Fibroblast of skin of left biceps (primary cell): ENCODE measurements at places on chromosomes 5 and 9.
A peak's percentile ranks its signal among the peaks of the same experiment; 100 is the strongest.

- DNase-seq, result no peak
Observed at GRCh38 chr5:146877178-146877681, 1.3 kb downstream of the PPP2R2B start.

DNA sequence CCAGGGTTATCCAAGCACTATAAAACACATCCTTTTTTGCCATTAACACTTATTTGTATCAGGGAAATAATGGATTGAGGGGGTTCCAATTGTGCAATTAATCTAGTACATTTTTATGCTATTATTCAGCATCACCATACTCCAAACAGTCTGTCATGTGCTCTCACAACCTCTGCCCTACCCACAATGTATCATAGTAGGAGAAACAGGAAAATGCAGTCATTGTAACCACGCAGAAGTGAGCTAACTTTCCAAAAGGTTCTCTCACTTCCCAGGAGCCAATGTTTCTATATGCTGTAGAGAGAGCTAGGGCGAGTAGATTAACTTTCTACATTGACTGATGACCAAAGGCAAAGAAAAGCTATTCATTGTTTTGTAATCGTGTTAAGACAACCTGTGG lies 29.8 kb downstream of the DAB2 start:
- DNase-seq, result no peak

DNA sequence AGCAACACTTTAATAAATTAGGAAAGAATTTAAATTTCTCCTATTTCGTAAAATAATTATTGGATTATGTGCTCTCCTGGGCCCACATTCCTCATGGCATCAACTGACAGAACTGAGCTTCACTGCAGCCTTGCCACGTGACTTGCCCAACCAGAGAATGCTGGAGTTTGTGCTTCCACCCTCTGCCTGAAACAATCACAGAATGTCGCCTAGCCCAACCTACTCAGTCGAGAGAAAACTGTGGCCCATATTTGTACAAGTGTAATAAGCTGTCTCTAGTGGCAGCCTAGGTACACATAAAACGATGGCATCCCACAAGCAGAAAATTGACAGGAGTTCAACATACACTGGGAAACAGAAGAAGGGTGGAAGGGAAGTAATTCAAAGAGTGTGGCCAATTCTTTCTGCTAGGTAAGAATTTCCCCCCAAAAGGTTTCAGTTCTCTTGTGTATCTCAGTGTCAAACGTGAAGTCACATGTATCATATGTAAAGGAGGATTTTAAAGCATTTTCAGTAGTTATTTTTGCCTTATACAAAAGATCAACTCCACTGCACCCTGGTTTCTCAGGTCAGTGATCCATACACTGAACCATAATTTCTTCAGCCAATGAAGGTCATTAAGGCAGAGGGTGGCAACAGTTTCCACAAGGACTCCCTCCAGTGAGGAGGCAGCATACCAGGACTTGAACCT lies 41.7 kb downstream of the ZNF608 start:
- no peak for DNase-seq

DNA sequence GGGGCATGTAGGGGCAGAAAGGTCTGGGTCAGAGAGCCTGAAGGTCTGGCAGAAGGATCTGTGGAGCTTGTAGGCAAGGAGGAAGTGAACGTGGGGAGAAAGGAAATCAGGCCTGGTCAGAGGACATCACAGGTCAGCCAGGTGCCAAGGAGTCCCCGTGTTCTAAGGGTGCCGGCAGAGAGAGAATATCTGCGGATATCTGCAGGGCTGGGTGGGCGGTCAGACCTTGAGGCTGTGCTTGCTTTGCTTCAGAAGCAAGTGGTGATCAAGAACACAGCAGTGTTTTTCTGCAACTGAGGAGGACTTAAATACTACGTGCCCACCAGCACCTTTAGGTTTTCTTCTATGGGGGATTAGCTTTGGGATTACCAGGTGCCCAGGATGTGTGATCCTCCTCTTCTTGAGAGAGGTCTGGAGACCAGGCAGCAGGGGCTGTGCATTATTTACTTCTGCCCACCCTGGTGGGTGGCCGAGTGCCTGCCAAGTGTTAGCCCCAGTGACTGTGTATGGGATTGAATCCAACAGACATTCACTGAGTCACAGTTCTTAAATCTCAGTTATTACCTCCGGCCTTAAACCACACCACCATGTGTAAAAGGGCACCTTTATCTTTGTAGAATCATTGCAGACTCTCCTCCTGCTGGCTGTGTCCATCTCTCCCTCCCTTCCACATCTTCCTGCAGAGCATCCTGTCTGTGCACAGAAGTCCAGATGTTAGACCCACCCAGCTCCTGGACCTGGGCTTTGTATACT lies 12.5 kb upstream of the SHB start:
- DNase-seq, result no peak

- no peak for DNase-seq
Observed at GRCh38 chr9:131263701-131264100, 12.6 kb downstream of the FAM78A start.

DNA sequence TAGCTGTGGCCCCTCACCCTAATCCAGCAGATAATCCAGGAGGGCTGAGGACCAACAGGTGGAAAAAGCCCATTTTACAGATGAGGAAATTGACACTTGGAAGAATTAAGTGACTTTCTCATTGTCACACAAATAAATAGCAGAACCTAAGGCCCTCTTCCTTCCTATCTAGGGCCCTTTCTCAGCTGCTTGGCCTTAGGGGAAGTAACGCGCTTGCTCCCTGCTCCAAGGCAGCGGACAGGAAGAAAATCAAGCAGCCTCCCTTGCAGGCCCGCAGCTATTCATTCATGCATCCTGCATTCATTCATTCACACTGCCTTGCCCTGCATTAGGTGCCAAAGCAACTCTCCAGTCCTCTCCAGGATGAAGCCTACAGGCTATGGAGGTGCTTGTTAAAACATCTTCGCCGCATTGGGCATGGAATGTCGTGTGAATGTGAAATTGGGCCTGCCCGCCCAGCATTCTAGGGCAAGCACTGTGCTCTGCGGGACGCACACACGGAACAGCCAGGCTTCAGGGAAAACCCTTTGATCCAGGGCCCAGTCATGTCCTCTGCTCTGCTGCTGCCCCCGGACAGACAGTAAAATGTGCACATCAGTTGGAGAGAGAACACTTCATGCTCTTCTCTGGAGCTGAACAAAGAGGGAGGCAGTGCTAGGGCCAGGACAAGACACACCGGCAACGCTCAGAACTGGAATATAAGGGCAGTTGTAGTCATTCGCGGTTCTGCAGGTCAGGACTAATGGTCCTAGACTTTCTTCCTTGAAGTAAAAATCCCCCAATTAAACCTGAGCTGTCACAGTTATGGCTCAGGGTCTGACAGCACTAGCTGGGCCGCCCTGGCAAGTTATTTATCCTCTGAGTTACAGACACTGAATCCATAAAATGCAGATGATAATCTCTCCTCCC lies 166.0 kb downstream of the COL23A1 start:
- no peak for DNase-seq

DNA sequence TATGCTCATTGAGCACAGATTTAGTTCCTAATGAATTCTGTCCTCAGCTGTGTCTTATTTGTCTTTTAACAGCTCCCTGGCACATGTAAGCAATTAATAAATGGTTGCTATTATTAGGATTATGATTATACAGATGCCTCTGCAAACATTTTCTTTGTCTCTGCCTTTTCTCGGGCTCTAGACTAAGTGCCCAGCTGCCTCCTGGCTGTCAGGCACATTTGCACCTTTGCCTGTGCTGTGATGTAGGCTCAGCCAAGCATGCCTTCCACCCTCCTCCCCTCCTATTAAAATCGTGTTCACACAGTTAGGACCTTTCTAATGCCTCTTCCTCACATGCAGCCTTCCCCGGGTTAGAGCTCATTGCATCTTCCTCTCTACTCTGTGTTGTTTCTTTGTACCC lies 25.7 kb downstream of the NPR3 start:
- DNase-seq, result no peak

DNA sequence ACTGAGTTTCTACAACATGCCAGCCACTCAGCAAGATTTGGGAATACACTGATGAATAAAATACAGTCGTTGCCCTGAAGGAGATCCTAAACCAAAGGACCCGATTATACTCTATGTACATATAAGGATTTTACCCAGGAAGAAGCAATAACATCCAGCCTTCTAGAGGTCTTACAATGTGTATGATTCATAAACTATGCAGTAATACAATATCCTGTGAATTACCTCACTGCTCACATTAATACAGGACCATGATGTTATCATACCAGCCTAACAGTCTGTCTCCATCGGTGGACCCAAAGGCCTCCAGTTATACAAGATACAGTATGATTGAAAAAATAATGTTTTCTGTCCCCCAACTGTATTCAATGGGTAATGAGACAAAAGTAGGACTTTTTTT lies 310.5 kb upstream of the TRPM3 start:
- DNase-seq, result no peak

DNA sequence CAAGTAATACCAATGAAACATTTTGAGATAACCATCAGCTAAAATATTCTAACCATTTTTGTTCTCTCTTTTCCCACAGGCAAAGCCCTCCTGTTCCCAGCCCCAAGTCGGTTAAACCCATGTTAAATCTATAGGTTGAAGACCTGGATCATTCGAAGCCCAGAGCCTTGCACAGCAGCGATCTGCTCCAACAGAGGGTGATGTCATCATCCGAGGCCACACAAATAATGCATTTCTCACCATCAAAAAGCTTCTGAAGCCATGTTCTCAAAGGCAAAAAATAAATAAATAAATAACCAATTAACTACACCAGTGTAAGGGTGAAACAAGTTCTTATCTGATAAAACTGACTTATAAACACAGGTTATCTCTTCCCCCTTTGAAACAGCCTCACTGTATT lies 169.2 kb downstream of the ENTREP1 start:
- no peak for DNase-seq

GRCh38 chr5:96741891-96742309 lies 65.8 kb downstream of the ERAP1 start:
- DNase-seq, result no peak

DNA sequence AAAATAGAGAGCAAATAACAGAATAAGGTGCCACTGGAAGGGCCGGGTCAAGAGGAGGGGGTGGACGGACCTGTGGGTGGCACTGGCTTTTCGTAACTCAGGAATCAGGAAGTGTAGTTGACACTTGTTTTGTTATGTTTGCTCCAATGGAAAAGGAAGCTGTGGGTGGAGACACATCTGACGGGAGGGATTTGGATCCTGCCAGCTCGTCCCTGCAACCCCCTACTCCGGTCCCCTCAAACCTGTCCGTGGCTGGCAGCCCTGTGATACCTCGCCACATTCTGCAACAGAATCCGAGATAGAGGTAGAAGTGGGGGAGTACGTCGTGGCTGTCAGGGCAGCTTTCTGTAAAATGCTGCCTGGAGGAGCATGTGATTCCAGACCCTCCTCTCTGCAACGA lies 104.2 kb upstream of the IER5L start:
- no peak for DNase-seq

GRCh38 chr5:16552666-16553343 lies 64.0 kb downstream of the RETREG1 start:
- DNase-seq, result no peak

- no peak for DNase-seq
Observed at GRCh38 chr9:133356391-133357091, at the start of the genes SURF1 and SURF2. Gene SURF1 (minus strand): TSS chr9:133356487. CDS start chr9:133356453, 34 bp downstream. Gene SURF2 (plus strand): TSS chr9:133356550. CDS start chr9:133356593, 43 bp downstream.

GRCh38 chr9:118094387-118094786 lies 390.2 kb downstream of the TLR4 start:
- no peak for DNase-seq

DNA sequence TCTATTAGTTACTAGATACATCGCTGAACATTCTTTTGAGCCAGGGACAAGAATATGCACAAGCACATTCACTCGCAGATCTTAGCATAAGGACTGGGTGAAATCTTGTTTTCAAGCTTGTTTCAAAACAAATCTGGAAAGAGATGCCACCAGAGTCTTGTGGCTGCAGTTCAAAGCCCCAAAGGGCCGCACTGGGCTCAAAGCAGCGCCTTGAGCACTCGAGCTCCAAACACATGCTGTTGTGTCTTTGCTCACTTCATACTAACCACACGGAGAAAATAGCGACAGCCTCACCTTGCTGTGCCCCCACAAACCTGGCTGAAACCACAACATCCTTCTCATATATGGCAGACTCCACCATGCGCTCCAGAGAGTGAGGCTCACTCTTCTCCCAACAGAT lies 34.2 kb upstream of the IL7R start:
- no peak for DNase-seq

DNA sequence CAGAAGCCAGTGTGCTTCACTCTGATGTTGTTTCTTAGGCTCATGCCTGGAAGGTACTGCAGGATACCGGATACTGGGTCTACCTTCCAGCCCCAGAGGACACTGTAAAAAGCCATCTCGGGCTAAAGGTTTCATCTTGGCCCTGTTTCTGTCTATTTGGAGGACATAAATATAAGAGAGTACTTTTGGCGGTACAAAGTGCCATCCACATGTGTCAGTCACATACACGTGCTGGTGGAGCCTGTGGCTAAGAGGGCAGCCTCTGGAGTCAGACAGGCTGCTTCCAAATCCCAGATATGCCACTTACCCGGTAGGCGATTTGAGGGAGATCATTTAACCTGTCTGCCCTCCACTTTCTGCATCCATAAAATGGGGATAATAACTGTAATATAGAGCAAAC lies 160.4 kb downstream of the NR3C1 start:
- DNase-seq, result no peak

- DNase-seq, result no peak
Observed at GRCh38 chr9:114428466-114428865, 40.7 kb upstream of the AKNA start.

- DNase-seq, result peak; percentile 22
Observed at GRCh38 chr5:56910210-56910965, 992 bp downstream of the SETD9 start.

GRCh38 chr5:14463629-14464028 lies 118.0 kb upstream of the OTULINL start:
- no peak for DNase-seq

DNA sequence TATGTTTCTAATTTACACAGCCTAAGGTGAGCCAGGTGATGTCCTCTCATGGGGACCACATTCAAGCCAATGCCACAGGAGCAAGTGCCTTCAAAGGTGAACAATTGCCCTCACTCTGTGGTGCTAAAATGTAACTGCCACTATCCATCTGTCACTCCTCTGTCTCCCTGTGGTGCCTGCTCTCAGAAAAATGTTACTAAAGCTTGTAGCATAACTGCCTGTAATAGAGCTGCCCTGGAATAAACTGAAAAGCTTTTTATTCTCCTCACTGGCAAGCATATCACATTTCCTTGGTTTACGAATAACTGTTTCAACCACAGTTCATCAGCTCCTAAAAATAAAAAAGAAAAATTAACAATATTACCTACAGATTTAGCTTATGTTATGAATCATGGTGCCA lies 142.4 kb downstream of the ST8SIA4 start:
- no peak for DNase-seq

GRCh38 chr9:91419222-91420191 lies 4.1 kb downstream of the NFIL3 start:
- peak; percentile 82 for DNase-seq

DNA sequence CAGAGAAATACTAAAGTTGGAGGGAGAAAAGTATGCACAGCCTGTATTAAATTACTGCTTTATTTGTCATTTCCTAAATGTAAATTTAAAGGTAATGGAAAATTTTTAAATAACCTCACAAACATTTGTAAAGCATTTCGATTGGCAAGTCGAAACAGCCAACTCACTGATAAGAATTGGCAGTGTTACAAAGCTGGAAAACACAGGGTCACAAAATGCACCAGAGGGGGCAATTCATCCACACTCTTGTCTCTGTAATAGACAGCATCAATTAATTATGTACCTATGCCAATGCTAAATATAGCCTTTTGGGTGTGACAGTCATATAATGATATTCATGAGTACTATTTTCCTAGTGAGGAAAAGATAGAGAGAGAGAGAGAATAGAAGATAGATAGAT lies 140.6 kb upstream of the PRLR start:
- DNase-seq, result no peak

GRCh38 chr9:130288393-130288792 lies 22.8 kb downstream of the HMCN2 start:
- DNase-seq, result no peak

- DNase-seq, result no peak
Observed at GRCh38 chr9:37944671-37945481, 40.9 kb upstream of the SLC25A51 start.
